ENCODE measurements at places on chromosomes 7 and 10.

DNA sequence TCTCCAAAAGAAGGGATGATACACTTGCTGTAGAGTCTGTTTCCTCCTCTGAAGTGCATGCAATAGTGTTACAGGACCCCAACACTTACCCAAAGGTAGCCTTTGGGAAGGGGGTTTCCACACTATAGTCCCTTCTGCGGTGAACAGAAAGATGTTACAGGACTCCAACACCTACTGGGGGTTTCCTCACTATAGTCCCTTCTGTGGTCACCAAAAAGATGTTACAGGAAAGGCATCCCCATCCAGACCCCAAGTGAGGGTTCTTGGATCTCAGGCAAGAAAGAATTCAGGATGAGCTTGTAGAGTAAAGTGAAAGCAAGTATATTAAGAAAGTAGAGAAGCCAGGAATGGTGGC is 69.2 kb upstream of the PIK3CG start:
- no peak for DNase-seq

DNA sequence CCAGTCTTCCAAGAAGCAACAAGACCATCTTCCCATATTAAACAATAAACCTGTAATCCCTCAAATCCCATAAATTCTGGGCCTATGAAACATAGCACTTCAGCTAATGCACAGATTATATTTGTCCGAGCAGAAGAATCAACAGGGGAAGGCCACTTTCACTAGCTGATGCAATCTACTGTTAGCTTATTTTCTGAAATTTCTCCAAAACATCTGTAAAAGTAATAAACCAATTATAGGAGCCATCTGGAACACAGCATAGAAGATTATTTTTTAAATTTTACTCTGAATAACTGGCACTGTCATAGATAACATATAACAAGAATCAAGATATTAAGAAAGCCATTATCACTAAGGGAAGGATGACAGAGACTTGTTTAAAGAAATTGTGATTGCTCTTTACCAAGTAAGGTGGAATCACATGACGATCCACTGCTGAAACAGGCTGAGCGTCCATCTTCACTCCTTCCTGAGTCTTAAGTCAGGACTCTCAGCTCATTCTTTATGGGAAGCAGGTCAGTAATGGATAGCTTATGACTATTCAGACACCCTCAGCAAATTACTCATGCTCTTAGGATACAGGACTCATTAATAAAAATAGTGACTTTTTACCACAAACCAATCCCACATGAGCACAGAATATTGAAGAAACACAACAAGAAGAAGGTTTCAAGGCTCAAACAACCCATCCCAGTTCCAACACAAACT is 719.5 kb downstream of the XPNPEP1 start:
- no peak for DNase-seq

DNA sequence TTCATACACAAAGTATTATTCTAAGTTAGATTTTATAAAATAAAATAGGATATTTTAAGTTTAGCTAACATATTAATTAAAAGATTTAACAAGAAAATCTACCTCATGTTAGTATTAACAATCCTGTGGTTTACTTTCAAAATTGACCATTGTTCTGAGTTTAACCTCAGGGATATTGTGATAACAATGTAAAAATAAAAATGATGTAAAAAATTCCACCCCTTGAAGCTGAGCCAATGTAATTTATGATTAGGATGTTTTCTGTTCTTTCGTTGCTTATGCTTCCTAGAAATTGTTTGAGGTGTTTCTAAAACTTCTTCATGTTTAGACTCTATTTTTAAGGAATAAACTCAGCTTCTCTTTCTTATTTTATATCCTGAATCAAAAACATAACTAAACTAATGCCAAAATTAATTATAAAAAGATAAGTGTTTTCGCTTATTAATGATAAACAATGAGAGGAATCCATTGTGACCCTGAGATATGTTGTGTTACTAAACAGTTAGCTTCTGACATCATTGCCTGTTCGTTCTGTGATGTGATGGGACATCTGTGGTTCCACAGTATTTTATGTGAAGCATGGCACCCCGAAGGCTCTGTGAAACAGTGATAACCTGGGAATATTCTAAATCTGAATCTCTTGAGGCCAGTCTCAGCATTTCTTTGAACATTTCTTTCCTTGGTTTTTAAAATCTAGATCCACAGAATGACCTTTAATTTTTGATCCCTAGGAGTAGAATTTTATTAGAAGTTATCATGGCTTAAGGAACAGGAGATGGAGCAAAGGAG is 340.8 kb downstream of the ARL4A start:
- no peak for DNase-seq

GRCh38 chr10:70807556-70807955 is 8.2 kb upstream of the SGPL1 start:
- no peak for DNase-seq

DNA sequence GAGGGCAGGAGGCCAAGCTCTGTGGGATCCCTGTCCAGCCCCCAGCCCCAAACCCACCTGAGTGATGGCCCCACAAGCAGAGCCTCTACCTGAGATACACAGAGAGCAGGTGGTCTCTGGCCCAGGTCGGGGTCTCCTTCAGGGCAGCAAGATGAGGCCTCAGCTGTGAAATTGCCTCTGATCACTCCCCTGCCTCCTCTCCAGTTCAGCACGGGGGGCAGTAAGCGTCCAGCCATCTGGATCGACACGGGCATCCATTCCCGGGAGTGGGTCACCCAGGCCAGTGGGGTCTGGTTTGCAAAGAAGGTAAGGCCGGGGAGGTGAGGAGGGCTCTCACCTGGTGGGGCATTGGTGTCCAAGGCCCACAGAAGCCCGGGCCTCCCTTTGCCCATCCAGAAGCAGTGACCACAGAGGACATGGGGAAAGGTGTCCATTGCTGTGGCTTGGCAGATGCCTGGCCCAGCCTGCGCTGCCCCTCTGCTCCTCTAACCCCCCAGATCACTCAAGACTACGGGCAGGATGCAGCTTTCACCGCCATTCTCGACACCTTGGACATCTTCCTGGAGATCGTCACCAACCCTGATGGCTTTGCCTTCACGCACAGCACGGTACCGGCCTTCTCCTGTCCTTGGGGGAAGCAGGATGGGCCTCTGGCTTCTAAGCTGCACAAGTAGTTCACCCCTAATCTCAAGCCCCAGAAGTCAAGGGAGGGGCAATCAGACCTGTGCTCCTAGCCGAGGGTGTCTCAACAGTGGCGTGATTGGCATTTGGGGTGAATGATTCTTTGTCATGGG is 3.1 kb downstream of the CPA1 start:
- DNase-seq = no peak

DNA sequence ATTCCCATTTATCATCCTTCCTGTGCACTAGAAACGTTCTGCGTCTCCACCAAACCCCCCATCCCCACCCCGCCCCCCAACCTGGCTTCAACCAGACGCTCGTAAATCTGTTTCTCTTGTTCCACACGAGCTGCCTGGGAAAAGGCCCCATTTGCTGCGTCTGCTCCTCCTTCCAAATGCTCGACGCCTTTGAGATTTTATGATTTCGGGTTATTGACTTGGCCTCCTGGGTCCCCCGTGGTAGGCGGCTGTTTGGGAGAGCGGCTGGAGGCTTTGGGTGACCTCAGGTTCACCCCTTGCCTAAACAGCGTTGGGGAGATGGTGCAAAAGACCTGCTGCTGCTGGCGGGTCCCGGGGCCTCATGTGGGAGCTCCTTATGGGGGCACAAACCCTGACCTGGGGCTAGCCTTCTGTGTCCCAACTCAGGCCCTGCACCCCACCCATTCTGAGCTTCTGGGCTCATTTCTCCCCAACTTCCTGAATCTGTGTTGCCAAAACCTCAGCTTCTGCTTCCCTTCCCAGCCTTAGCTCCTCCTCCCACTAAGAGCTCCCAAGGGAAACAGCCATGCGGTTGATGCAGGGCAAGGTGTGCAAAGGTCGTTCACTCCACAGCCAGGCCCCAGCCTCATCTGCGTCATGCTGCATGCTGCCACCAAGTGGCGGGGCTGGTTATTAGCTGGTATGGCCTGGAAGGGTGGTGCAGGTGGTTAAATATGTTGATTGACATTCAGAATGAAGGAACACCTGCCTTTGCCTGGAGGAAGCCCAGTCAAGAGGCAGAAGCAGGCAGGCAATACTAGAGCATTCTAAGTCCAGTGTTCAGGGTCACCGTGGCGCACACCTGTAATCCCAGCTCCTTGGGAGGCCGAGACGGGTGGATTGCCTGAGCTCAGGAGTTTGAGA is 49.1 kb upstream of the ELN start:
- DNase-seq = no peak

DNA sequence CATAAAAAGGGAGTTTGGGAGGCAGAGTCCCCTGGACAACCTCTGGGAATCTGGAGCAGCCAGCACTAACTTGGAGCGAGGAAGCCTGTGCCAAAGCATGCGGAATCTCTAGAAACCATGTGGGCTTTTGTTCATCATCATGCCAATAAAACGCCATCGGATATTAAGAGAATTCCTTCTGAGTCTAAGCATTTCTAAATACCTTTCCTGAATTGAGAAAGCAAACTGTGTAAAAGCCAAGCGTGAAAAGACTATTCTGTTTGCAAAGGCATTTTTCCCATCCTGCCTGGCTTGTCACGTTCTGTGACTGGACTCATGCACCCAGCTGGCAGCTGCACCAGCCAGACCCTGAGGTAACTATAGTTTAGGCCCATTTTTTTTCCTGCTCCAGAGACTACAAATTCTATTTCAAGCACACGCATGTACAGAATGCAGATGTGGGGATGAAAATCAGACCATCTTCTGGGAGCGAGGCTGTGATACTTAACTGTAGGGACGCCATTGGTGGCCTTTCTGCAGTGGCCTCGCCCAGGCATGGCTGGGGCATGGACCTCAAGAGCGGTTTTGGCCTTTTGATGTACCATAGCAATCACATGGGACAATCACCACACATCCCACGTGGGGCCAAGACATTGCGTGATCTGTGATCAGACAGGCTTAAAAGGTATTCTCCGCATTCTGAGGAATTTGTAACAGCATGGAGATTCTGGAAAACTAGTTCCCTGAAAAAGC is 218.9 kb downstream of the KIAA1217 start:
- no peak for DNase-seq

GRCh38 chr10:78700816-78701520 is 367.8 kb upstream of the ZMIZ1 start:
- no peak for DNase-seq

DNA sequence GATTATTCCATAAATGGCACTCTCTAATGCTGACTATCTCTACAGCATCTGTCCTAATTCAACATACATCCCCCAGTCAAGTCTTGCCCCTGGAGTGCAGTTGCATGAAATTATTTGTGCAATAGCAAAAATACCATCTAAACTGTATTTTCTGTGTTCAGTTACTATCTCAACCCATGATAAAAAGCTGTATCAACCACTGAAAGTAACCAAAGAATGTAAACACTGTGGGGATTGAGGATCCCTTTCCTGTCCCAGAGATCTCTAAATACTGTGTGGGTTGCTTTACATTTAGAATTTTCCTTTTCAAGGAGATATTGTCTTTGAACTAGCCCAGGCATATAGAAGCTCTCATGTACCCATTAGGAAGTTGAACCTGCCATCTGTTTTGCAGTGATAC is 23.9 kb upstream of the DGKI start:
- no peak for DNase-seq

GRCh38 chr10:58444876-58445275 is 59.7 kb downstream of the TFAM start:
- DNase-seq = no peak

DNA sequence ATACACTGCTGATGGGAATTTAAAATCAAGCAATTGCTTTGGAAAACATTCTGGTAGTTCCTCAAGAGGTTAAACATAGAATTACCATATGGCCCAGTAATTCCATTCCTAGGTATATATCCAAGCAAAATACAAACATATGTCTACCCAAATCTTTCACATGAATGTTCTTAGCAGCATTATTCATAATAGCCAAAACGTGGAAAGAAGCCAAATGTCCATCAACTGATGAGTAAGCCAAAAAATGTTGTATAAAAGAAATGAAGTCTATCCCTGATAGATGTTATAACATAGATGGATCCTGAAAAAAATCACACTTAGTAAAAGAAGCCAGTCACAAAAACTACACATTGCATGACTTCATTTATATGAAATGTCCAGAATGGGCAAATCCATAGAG is 893.0 kb downstream of the SORCS3 start:
- no peak for DNase-seq

- DNase-seq = no peak
Observed at GRCh38 chr7:130491841-130492522, at the start of gene MEST. MEST (plus strand) TSS chr7:130492085; CDS start chr7:130492314, 229 bp downstream.

DNA sequence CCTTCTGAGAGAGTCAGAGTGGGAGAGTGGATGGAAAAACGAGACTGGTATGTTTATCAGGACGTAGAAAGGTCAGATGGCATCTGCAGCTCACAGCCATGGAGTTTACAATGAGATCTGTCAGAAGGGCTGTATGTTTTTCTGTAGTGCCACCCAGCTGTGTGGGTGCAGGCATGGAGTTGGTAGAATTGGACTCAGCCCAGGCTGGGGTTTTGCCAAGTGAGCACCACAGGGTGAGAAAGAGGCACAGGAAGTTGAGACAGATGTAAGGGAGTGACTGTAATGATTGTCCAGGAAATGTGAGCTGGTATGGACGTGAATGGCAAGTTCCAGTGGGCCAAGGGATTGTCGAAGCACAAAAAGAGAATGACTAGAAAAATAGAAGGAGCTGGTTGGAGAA is 9.1 kb upstream of the ZYX start:
- no peak for DNase-seq

DNA sequence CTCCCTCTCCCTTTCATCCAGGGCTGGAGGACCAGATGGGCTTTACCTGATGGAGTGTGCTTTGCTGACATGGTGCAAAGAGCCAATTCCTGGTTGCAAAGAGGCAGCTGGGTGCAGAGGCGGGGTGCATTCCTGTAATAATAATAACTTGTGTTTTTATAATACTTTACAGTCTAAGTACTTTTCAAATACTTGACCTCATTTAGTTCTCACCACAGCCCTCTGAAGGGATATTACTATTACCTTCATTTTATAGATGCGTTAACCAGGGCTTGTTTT is 70.4 kb downstream of the TCF7L2 start:
- DNase-seq = no peak

DNA sequence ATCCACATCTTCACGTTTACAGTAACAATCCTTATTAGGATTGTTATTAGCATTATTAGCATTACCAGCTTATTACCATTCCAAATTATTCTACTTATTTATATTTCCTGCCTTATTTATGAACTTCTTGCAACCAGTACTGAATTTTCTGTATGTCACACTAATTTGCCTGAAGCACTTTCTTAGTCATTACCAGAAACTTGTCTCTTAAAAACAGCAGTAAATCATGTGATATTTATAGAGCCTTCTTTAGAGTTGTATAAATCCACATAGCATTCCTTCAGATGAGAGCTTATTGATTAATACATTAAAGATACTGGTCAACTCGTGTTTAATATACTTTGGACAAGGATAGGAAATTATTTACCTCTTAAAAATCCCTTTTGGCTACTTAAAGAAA is 618.6 kb downstream of the SUGCT start:
- DNase-seq = no peak

- no peak for DNase-seq
Observed at GRCh38 chr10:78371136-78371535, 337.5 kb downstream of the RPS24 start.

All from stimulated activated CD4-positive, alpha-beta T cell treated with anti-CD3 and anti-CD28 coated beads, TNF-alpha, amount 100 ng/mL, for 24 hours (primary cell).